Activated CD8-positive, alpha-beta T cell treated with anti-CD3 and anti-CD28 coated beads for 36 hours (primary cell): ENCODE measurements at places on chromosomes 6 and 20. TPM values are rescaled to one million over a fixed set of nuclear protein-coding genes. Genes with fewer than 3 reads are reported as not detected.

The ZBTB9 gene
- 8.7 TPM for total RNA-seq

DNA sequence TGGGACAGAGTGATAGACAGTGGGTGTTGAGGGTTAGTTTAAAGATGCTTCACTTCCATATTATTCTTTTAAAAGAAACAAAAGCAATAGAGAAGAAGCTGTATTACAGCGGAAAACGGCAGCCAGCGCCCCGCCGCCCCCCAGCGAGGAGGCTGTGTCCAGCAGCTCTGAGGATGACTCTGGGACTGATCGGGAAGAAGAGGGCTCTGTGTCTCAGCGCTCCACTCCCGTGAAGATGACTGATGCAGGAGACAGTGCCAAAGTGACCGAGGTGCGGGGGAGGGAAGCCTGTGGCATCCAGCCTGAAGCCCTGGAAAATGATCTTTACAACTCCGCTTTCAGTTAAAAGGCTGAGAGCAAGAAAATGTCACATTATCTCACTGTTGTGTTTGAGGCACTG is 100.2 kb downstream of the FIG4 start:
- DNase-seq: no peak
- H3K27me3 ChIP-seq: no peaks in the 10 kb centered on the region
- H3K4me3 ChIP-seq: no peak overlapping the region
- H3K27ac ChIP-seq: no peak overlapping the region
- H3K36me3 ChIP-seq: peaks cover 5% of the 10 kb centered on the region

GRCh38 chr6:39904946-39905639 is 29.2 kb downstream of the MOCS1 start:
- H3K4me1 ChIP-seq: no peaks in the 10 kb centered on the region
- no peak overlapping the region for H3K4me3 ChIP-seq
- H3K27me3 ChIP-seq: no peaks in the 10 kb centered on the region
- H3K36me3 ChIP-seq: no peaks in the 10 kb centered on the region
- DNase-seq: no peak

DNA sequence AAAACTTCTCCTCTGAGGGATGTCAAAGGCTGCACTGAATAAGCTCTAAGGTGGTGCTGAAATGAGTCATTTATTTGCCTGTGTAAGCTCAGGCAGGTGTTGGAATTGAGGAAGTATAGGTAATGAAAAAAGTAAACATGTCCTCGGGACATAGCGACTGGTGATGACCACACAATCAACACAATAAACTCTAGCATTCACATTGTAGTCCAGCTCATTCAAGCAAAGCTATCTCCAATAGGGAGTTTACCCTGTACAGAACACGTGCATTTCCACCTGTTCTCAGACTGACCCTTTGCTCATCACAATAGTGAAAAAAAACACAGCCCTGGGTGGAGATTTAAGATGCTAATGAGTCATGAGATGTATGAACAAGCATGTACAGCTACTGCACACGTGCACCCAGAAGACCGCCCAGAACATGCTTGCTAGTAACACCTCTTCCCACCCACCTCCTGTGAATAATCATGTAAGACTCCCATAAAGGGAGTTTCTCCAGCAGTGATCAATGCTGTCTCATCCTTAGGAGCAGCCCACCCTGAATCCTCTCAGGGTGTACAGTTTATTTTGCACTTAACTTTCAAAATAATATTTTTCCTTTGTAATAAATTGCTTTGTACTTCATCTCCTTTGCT is 33.0 kb upstream of the POU5F1 start:
- H3K4me3 ChIP-seq: peak overlapping the region; percentile 85
- H3K27me3 ChIP-seq: no peaks in the 10 kb centered on the region

DNA sequence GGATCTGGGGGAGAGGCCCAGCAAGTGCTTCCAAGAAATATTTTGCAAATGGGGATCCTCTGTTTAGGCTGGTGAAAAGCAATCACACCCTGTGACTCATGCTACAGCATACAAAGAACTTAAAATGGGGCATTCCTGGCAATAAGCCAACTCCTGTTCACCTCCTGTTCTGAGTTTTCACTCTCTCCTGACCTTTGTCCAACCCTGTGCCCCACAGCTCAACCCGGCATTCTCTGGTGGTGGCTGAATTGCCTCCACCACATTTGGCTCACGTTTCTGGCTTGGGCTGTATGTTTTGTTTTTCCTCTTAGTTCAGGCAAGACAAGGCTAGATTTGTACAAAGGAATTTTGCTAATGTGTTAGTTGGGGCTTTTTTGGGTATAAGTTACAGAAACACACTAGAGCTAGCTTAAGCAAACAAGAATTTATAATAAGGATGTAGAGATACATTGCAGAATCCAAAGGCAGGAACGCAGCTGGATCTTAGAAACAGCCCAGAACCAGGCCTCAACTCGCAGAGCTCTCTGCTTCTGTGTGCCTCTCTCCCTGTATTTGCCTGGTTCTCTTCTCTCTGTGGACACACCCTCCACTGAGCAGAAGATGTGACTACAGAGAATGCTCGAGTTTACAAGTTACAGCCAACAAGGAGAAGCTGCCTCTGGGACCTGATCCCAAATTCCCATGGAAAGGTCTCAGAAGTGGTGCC is 9.4 kb downstream of the ABCC10 start:
- no peak overlapping the region for H3K4me3 ChIP-seq
- peaks cover 4% of the 10 kb centered on the region for H3K36me3 ChIP-seq
- no peaks in the 10 kb centered on the region for H3K27me3 ChIP-seq
- peak; percentile 15 for DNase-seq
- no peak overlapping the region for H3K27ac ChIP-seq
- peaks cover 10% of the 10 kb centered on the region for H3K4me1 ChIP-seq

GRCh38 chr6:11268978-11269377 is 36.5 kb upstream of the NEDD9 start:
- no peak overlapping the region for H3K4me3 ChIP-seq
- H3K27me3 ChIP-seq: no peaks in the 10 kb centered on the region
- peaks cover 8% of the 10 kb centered on the region for H3K4me1 ChIP-seq
- H3K27ac ChIP-seq: no peak overlapping the region
- peaks cover 17% of the 10 kb centered on the region for H3K36me3 ChIP-seq

The DDX39B gene
- total RNA-seq: 568 TPM

The CNBD2 gene
- 4.9 TPM for total RNA-seq
